ENCODE measurements at places on chromosomes 4 and X.

- no peak for DNase-seq
These were observed 1.0 kb upstream of the GABRG1 start for GRCh38 chr4:46124773-46125413.

GRCh38 chrX:13658602-13659001 is 5.7 kb downstream of the TCEANC start:
- DNase-seq, result peak; percentile 65

DNA sequence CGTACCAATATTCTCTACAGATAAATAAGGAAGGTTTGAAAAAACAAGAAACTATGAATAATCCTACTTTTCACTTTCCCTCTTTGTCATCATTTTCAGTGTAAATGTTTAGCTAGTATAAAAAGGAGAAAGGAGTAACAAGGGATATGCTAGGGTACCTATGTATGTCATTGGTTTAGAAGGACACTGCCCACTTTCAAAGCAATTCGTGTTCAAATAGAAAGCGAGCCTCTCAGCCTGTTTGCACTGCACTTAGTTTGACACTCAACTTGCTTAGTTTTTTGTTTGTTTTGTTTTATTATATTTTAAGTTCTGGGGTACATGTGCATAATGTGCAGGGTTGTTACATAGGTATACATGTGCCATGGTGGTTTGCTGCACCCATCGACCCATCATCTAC is 21.6 kb upstream of the RXFP1 start:
- DNase-seq, result no peak

- no peak for DNase-seq
These were observed 255.9 kb downstream of the ADAMTS3 start for GRCh38 chr4:72313121-72313520.
